ENCODE measurements at places on chromosomes 5 and 9.
A peak's percentile ranks its signal among the peaks of the same experiment; 100 is the strongest.

- no peak for DNase-seq
Measured at GRCh38 chr5:59593439-59594007, 300.0 kb downstream of the PDE4D start.

GRCh38 chr5:112634166-112634565 lies 103.5 kb upstream of the APC start:
- no peak for DNase-seq

DNA sequence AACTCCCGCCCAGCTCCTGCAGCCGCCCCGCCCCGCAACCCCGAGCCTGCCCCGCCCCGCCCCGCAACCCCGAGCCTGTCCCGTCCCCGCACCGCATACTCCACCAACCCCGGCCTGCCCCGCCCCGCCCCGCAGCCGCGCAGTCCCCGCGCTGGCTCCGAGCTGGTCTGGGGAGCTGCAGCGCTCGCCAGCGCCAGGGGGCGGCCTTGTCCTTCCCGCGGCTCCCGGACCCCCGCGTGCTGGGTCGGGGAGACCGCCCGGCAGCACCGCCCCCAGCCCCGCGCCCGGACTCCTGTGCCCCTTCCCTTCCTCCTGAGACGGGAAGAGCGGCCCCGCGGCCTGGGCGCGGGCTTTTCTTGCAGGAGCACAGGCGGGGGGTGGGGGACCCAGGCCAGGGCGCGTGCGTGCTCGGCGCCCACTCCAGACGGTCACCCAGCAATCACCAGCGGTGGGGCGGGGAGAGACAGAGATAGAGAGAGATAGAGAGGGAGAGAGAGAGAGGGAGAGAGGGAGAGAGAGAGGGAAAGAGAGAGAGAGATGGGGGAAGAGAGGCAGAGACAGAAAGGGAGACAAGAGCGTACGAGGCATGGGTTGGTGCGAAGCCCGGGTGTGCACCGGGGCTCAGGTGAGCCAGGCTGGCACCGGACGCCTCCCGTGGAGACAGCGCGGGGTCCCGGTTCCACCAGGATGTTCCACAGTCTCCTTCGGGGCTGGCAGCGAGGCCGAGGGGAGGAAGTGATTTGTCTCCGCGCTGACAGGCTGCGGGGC lies 14.7 kb upstream of the TMEM250 start:
- peak; percentile 72 for DNase-seq

- DNase-seq, result peak; percentile 1
Measured at GRCh38 chr9:80410106-80410505, 838.3 kb downstream of the TLE4 start.

DNA sequence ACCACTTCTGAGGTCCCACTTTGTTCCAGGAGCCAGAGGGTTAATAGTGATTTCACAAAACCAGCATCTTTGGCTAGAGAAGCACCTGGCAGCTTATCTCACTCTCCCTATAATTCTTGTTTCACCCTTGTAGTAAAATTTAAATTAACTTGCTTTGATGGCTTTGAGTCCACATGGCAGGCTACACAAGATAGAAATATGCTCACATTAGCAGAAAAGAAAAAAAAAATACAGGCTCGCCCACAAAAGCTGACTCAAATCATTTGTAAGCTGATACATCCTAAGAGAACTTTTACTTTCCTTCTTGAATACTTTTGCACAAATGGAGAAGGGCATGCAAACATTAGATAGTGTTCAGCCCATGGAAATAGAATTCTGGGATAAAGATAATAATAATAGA lies 36.2 kb downstream of the TNFSF15 start:
- DNase-seq, result no peak

DNA sequence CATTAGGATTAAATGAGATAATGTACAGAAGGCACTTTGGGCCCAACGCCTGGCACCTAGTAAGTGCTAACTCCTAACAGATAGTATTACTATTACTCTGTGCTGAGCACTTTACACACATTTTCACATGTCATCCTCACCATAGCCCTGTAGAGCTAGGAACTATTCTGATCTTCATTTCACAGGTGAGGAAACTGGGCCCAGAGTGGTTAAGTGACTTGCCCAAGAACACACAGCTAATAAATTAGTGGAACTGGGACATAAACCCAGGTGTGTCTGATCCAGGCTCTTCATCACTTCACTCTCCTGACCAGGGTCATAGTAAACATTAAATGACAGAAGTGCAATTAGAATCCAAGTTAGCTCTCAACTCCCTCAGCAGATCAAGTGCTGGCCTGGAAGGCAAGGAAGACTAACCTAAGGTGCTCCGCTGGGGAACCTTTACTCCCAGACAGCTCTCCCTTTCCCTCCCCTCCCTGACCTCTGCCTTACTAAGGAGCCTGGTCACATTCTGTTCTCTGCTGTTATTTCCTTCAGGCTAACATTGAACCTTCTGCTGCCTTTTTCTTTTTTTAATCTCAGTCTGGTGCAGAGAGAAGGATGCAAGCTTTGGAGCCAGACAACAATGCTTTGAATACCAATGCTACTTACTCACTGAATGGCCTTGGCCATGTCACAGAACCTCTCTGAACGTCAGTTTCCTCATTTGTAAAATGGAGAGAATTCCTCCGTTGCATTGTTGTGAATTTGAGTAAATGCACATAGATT lies 4.1 kb upstream of the ADRA1B start:
- no peak for DNase-seq
